ENCODE measurements at places on chromosomes 5 and 9. TPM values are rescaled to one million over a fixed set of nuclear protein-coding genes. Genes with fewer than 3 reads are reported as not detected.

Gene SOHLH1
- total RNA-seq: not detected

Gene DMRTA1
- total RNA-seq: under 0.01 TPM

DNA sequence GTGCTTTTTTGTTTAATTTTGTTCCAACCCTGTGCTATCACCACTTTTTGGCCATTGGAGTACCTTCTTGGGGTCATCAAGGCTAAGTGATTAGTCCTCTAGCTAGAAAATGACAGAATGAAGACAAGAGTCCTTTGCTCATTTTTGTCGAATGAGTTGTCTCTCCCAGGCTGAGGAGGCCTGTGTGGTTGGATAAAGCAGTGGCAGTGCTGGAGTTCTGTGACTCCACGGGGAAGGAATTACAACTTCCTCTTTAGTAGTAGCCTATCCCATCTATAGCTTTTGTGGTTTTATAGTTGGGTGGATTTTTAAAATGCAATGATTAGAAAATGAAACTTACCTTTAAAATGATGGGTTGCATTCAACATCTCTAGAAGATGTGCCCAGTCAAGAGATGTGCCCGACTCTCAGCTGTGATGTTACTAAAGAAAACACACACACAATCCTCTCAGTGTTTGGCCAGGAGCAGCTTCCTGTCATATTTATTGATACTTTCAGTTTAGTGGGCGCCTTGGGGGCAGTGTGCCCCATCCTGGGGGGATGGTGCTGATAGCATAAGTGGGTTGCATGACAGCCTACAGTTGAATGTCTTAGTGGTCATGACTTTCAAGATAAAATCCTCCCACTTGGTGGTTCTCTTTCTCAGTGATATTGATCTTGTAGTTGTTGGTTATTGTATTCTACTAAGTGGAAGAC lies 11.9 kb downstream of the OTULINL start:
- DNase-seq: no peak

Gene IFNB1
- total RNA-seq: not detected

Gene CER1
- total RNA-seq: not detected

DNA sequence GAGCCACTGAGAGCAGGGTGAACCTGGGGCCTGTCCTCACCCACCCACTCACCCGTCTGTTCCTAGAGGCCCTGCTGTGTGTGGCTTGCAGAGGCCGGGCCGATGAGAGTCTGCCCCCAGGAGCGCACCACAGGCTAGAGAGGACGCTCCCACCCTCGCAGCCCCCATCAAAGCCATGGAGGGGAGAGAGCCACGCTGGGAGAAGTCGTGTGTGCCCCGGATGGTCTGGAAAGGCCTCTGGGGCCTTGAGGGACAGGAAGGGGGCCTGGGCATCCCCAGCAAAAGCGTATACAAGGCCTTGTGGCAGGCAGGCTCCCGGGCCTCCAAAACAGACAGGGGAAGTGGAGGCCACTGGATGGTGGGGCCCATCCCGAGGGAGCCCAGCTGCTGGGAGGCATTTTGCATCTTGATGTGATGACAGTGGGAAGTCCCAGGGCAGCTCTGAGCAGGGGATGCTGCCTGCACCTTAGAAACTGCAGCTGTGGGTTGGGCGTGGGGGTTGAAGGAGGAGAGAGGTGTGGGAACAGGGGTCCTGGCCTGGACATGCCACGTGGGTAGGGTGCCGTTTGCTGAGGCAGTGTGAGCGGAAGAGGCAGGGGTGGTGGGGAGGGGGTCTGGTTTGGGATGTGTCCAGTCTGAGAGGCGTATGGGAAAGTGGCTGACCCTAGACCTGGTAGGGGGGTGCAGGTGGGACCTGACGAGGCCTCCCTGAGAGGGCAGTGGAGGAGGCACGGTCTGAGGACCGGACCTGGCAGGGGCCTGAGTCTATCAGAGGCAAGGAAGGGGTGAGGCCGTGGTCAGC lies 43.0 kb upstream of the NOTCH1 start:
- DNase-seq: no peak

DNA sequence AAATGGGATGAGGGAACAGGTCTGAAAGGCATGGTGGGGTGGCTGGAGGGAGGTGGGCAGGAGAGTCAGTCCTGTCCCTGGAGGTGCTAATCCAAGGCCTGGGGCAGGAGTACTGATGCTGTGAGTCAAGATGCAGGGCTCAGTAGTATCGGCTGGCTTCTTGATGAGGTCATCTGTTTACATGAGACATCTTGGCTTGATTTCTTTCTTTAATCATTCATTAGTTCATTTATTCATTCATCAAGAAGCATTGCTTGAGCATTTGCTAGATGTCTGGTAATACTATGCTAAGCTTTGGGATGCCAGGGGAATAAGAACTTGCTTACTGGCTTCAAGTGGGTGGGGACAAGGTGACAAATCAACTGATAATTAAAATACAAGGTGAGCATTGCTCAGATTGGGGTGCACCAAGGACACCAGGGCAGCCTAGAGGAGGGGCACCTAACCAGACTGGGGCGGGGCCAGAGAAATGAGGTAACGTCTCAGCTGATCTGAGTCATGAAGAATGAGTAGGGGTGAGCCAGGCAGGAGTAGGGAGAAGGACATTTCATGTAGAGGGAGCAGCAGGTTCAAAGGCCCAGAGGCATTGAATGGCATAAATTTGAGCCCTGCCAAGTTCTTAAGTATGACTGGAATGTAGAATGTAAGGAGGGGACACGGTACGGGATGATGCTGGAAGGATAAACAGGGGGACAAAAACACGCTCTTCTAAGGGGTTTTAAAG lies 88.8 kb downstream of the EGFLAM start:
- DNase-seq: no peak

Gene SLC36A3
- total RNA-seq: not detected

- no peak for DNase-seq
Measured at GRCh38 chr9:13755551-13755950, 476.1 kb upstream of the MPDZ start.
